Retina (tissue), 1 donor: ENCODE measurements at places on chromosomes 12 and 14.

DNA sequence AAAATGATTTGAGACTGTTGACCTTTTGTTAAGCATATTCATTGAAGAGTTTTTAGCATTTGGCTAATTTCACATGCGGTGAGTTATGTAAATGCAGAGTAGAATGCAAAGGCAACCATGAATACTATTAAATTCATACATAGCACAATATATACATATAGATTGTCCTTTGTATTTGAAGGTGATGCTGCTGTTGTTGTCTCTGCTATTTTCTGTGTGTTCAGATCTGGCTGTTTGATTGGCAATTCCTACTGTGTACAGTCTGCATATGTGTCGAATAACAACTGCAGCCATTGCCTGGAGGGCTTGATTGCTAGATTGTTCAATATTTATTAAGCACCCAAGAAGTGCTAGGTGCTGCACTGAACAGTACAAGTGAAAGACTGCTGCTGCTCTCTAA, 187.4 kb downstream of the FOXG1 start:
- DNase-seq = no peak

DNA sequence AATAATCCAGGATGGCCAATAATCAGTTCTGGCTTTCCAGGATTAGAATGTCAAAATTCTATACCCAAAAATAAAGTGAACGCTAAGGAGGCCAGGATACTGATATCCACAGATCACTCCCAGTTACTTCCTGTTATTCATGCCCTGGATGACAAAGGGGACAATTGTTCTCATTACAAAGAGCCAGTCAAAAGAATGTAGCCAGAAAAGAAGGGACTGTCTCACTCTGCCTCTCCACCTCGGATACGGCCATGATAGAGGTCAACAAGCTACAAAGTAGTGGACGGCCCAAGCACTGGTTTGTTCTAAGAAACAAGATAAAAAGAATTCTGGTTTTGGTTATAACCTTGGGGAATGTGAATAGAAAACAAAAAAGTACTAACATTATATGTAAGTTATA, 116.1 kb upstream of the ATF7IP start:
- DNase-seq = no peak

DNA sequence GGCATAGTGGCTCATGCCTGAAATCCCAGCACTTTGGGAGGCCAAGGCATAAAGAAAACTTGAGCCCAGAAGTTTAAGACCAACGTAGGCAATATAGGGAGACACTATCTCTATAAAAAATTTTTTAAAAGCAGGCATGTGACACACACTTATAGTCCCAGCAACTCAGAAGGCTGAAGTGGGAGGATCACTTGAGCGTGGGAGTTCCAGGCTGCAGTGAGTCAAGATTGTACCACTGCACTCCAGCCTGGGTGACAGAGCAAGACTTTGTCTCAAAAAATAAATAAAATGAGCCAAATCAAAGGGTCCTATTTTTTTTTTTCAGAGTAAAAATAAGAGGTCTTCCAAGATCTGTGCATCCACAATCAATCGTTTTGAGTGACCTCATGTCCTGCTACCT, 237.6 kb downstream of the SLC16A7 start:
- no peak for DNase-seq

DNA sequence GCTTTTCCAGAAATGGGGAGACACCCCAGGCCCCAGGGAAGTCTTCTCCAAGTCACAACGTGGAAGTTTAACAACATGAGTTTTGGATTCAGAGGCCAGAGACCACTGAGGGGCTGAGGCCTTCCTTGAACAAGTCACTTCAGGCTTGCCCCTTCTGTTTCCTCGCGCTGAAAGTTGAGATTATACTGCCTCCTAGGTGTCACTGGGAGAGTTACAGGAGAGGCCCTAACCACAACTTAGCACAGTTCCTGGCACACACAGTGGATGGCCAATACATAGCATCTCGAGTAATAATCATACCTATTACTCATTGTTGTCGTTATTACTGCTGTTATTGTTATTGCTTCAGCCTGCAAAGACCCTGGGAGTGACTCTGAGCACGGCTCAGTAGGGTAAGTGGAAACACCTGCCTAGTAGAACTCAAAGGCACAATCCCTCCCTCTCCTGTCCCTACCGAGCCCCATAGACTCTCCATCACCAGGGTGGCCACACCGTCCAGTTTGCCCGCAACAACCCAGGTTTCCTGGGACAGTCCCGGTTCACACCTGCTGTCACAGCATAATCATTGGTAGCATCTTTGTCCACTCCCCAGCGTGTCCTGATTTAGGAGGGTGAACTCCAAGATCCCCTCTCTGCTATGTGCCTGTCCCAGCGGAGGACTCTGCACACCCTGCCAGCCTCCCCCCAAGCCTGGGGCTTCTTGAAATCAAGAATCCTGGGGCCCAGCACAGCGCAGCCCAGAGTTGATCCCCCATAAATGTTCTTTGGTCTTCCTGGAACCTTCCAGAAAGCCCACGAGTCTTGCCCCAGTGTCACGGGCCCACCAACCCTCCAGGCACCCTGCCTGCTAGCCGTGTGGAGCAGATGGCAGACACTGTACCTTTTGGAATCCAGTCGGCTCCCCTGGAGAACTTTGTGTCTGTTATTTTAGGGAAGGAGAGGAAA, 85.0 kb downstream of the SYNE3 start:
- peak; percentile 70 for DNase-seq

DNA sequence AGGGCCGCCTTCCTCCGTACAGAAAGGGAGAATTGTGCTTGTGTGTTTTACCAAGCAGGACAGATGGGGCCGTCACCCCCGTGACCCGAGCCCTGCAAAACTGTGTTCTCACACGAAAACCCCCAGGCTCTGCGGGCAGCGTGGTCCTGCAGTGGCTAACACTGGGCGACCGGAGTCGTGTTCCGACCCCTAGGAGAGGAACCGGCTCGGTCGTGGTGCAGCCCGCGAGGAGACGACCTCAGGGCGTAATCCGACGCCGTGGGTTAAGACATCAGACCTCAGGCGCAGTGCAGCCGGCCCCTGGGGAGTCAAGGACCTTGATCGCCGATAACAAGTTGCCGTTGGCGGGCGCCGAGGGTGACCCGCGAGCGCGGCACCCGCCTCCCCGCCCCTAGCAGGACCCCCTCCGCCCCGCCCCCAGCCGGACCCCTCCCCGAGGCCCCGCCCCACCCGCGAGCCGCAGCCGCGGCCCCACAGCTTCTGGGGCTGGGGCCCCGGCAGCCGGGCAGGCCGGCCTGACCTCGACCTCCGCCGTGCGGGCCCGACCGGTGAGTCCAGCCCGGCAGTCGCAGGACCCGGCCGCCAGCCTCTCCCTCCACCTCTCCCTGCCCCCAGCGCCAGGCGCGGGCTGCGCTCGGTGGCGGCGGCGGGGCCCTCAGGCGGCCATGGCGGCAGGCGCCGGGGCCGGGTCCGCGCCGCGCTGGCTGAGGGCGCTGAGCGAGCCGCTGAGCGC, at the start of gene CHPT1:
Gene CHPT1, plus strand, starts transcription at position 444 of the 733 bp plus-strand sequence. Its CDS starts 222 bp downstream, at position 666.
- DNase-seq = peak; percentile 88

DNA sequence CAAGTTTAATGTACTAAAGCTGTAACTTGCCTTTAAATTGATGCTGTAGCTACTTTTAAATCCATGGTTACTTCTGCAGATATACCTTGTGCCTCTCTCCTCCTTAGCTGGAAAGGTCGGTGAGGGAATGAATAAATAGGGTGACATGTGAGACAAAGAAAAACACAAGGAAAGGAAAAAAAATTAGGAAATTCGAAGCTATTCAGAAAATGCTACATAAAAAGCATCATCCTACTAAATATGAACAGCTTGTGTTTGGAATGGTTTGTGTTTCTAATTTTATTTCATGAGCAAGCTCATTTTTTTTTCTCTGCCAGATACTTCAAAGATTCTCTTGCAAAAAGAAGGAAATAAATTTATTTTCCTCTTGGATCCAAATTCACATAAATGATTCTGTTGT, 186.3 kb upstream of the NUDT4 start:
- no peak for DNase-seq

DNA sequence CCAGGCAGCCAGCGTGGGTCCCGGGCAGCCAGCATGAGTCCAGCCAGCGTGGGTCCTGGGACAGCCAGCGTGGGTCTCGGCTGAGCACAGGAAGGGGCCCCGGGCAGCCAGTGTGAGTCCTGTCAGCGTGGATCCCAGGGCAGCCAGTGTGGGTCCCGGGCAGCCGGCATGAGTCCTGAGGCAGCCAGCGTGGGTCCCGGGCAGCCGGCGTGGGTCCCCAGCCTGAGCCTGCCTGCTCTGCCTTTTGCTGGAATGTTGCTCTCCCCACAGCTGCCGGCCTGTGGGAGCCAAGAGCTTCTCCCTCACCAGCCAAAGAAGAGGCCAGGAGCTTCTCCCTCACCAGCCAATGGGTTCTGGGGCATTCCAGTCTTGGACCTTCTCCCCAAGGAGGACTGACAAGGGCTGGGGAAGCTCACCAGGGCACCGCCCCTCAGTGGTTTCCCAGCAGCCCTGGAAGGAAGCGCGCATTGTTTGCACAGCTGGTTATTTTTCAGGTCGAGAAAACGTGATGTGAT, 15.0 kb upstream of the RFLNA start:
- DNase-seq = no peak

DNA sequence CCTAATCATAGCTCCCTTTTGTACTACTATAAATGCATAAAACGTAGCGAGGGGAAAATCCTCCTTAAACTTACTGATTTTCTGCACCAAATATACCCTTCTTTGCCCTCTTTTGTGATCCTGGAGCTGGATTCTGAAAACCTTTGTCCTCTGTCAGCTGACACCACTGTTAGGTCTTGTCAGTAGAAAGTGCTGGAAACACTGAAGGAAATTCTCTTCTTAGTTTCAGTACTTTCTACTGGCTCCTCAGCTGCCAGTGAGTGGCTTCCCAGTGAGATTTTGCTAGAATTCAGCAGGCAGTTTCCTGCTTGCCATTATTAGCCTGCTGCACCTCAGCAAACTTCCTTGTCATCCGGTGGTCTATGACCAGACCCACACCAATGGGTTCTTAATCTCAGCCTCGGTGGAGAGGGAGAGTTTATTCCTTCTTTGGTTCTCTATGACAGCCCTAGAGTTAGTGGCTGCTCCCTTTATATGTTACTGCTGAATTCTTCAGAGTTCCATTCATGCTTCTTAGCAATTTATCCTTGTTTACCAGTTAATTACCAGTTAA, 476.2 kb downstream of the FSCB start:
- DNase-seq = no peak

DNA sequence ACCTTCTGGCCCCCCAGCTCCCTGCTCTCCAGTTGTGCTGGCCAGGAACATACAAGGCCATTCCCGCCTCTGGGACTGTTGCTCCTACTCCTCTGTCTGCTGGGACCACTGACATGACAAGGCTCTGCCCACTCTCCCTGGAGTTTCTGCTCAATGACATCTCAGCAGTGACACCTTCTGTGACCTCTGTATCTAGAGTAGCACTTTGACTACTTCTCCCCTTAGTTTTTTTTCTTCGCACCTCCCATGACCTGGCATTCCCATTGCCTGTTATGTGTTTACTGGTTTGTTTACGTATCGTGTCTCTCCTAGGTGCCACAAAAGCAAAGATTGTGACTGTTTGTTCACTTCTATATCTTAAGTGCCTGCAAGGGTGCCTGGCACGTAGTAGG, 40.1 kb upstream of the TMEM263 start:
- DNase-seq = no peak

- DNase-seq = no peak
These were observed 258.3 kb upstream of the STXBP6 start for GRCh38 chr14:25308244-25308643.

DNA sequence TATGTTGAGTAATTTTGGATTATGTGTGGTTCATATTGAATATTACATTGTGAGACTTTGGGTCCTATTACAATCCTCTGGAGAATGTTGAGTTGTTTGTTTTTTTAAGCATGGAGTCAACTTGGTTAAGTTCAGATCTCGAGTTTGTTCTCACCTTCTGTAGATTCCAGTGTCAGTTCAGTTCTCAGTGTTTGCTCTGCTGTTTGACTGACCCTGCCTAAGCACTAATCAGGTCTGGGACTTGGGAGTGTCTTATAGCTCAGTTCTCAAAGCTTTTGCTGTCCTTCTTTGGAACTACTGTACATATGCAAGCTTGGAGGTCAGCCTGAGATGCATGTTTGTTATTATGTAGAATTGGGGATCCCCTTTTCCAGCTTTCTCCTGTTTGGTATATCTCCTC, 63.1 kb downstream of the DIP2B start:
- no peak for DNase-seq

- DNase-seq = no peak
These were observed 8.4 kb upstream of the SALL2 start for GRCh38 chr14:21534576-21534975.

GRCh38 chr14:87869619-87870583, 123.1 kb downstream of the GALC start:
- no peak for DNase-seq

DNA sequence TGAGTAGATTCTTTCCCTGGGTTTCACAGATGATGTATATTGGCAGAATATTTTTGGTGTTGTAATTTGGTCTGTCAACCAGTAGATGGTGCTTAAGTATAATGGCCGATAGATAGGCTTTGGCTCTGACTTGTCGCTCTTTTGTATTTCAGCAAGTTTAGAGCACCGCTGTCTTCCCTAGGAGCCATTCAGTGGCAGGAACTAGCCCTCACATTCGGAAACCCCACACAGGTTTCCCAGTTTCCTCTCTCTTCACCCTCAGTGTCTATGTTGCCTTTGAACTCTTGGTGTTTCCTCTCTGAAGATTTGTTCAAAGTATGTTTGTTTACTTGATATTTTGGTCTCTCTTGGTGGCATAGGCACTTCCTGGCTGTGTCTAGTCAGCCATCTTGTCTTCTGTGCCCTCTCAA, 102.2 kb downstream of the GPHN start:
- no peak for DNase-seq

DNA sequence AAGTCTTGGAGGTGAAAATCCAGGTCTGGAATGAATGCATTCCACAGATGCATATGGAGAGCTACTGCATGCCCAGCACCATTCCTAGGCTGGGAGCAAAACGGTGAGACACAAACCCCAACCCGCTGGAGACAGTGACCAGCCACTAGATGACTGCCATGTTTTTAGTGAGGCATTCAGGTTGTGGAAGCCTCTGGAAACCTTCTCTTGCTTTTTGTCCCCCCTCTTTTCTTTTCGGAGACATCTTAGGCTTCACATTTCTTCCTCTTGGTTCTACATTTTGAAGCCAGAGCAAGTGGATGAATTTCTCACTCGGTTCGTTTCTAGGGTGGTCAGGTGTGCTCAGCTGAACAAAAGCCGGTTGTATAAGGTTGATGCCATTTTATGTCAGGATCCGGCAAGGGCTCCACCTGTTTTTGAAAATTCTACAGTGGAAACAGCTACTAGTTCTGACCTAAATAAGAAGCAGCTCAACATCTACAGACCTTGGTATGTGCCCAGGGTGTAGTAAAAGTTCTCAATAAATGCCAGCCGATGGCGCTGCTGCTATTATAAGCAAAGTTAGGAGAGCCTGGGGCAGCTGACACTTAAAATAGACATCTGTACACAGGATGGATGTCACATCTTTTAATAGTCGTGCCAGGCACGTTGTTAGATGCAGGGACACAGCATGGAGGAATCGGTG, 1.8 kb upstream of the ZNF839 start:
- DNase-seq = peak; percentile 24

DNA sequence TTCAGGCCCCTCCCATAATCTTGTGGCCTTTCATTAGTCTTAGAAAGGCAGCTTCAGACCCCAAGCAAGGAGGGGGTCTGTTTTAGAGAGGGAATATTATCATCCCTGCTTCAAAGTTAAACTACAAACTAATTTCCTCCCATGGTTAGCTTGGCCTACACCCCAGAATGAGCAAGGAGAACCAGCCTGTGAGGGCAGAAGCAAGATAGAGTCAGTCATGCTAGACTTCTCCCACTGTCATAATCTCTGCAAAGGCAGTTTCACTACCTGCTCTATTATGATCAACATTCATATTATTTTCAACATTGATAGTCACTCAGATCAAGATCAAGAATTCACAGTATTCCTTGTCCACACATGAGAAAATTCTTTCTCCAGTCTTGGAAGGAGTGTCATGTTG, 105.1 kb downstream of the GXYLT1 start:
- DNase-seq = no peak
